B cell (primary cell): ENCODE measurements at places on chromosomes 2 and 18.

DNA sequence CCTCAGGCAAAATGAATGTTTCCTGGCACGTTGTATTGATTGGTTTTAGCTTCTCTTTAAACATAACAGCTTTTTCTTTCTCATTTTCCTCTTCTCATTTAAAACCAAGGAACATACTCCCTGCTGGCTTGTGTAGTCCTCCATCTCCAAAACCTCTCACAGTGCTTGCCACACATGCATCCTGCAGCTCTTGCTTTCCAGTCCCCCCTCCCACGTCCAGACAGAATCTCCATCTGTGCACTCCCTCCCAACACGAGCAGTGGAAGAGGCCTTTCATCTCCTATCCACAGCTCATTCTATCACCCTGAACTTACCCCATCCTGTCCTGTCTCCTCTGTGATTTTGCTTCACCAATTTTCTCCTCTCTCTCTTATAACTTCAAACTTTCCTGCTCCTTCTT, 99.6 kb upstream of the THSD7B start:
- DNase-seq, result no peak

- no peak for DNase-seq
Measured at GRCh38 chr2:68901199-68901514, 30.0 kb upstream of the BMP10 start.

DNA sequence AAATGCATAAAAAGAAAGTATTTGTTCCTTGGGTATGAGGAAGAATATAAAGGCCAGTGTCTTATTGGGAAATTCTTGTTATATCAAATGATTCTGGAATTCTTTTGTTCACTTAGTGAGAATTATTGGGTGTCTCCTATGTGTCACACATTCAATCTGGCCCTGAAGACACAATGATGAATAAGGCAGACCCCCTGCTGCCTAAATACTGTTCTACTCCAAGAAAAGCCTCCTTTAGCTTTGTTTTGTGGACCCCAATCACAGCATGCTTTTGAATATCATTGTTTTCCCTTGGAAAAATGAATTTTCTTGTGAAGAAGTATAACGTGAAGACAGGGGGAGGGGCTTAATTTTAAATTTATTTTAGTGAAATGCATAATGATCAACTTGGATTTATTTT, 682.4 kb downstream of the LRRTM4 start:
- DNase-seq, result no peak

DNA sequence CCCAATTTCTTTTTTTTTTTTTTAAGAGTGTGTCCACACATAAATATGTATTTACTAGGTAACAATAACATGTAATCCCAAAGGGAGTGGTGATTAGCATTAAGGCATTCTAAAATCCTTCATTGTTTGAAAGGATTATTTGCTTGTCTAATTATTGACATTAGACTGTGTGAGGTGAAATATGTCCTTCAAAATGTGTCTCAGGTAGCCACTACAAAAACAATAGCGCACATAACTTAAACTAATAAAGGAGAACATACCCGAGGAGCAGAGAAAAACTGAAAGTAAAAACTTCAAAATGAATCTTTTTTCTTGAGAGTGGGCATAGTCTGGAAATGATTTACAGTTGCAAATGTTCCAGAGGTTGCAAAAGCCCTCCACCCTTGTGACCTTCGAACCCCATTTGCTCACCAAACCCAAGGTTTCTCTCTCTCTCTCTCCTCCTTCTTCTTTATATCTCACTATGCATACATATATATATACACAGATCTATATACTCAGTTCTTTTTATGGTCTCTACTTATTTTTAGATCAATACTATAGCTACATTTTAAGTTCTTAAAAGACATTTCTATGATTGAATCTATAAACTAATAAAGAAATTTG, 24.4 kb upstream of the FRZB start:
- no peak for DNase-seq

DNA sequence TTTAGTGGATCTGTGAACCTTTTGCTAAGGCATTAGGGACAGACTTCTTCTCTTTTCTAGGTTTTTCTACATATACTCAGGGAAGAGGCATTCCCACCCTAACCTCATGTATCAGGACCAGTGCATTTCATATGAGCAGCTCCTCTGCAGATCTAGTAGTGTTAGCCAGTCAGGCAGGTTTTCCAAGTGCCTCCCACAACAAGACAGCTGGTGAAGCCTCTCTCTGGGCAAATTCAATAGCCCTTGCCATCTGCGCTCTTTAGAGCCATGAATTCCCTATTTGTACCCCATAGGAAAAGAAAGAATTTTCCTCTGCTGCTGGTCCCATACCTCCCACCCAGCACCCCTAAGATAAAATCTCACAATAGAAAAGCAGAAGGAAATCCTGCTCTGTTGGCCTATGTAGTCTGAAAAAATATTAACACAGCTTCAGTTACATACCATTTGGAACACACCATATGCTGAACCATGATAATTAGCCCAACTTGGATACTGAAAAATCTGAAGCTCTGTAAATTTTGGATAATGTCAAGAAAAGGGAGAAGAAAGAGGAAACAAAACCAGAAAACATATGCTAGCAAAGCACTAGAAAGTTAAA, 1354.6 kb upstream of the NRXN1 start:
- no peak for DNase-seq

- no peak for DNase-seq
Measured at GRCh38 chr18:58989184-58989759, 124.6 kb downstream of the ZNF532 start.

DNA sequence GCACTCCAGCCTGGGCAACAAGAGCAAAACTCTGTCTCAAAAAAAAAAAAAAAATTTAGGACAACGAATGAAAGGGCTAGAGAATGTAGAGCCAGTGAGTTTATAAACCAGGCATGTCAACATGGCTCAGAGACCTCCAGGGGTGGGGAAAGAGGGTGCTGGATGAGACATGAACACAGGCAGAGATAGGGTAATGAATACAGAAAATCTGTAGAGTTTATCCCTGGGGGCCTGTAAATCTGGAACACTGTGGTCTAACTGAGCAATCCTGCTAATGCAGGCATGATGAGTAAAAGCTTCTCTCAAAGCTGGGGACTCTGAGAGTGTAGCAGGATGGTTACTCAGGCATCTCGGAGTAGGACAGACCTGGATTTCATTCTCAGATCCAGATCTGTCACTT, 59.2 kb upstream of the IGFBP2 start:
- no peak for DNase-seq

DNA sequence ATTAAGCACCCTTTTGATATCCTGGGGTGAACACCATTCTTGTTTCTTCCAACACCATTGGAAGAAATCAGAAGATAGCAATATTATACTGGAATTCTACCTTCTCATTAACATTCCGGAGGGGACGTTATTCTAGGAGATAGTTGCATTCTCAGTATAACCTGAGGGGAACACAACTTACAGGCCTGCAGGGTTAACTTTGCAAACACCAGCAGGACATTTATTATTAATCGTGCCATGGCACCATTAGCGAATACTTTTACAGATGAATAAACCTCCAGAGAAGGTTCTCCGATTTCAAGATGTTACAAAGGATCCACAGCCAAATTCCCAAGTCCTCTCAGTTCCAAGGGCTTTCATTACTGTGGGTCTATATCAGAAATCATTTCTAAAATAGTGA, 109.0 kb downstream of the DHRS9 start:
- no peak for DNase-seq

DNA sequence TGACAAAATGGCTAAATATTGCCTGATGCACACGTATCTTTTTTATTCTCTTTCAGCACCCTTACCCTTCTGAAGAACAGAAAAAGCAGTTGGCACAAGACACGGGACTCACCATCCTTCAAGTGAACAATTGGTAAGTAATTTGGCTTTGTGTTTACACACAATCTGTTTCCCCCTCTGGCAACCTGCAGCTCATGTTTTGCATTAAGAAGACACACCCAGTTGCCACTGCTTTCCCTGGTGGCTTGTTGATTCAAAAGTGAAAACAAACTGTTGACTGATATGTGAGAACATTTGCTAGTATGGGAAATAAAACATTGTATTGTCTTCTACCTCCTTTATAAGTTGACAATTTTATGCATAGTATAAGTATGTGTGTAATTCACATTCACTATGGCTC, 113.0 kb downstream of the MEIS1 start:
- no peak for DNase-seq

DNA sequence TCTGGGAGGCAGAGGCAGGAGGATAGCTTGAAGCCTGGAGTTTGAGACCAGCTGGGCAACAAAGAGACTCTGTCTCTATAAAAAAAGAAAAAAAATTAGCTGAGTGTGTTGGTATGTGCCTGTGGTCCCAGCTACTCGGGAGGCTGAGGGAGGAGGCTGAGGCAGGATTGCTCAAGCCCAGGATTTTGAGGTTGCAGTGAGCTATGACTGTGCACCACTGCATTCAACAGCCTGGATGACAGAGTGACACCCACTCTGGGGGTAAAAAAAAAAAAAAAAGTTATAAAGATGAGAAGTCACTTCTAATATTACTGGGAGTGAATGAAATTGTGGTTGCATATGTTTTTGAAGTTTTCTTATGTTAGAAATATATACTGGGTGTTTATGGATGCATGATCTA, 71.6 kb downstream of the C2orf74 start:
- no peak for DNase-seq

GRCh38 chr2:28663359-28663758, 88.3 kb upstream of the PPP1CB start:
- no peak for DNase-seq

- DNase-seq, result no peak
Measured at GRCh38 chr2:55103046-55103445, 52.8 kb upstream of the RTN4 start.

GRCh38 chr2:5372141-5372540, 320.0 kb upstream of the SOX11 start:
- DNase-seq, result no peak

- no peak for DNase-seq
Measured at GRCh38 chr18:48954886-48955819, 4.4 kb upstream of the SMAD7 start.

DNA sequence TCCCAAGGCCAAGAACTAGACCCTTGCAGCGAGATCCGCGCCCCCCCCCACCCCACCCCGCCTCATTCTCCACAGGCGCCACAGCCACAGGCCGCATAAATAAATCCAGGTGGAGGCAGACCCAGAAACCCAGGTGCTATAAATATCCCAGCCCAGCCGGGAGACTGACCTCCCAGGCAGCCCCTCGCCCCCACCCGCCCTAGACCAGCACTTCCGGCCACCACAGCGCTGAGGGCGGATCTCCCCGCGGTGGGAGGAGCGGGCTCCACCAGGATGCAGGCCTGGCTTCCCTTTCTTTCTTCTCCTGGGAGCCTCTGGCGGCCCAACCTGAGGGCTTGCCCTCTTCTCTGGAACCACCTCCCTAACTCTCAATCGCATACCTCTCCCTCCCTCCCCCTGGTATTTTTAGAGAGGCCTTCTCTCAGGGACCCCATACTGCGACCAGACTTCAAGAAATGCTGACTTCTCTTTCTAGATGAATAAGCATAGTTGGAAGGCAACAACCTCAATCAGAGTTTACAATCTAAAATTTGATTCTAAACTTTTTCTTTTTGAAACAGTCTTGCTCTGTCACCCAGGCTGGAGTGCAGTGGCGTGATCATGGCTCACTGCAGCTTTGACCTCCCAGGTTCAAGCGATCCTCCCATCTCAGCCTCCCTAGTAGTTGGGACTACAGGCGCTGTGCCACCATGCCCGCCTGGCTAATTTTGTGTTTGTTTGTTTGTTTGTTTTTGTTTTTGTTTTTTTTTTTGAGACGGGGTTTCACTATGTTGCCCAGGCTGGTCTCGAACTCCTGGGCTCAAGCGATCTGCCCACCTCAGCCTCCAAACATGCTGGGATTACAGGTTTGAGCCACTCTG, 55.0 kb downstream of the PKDCC start:
- no peak for DNase-seq

GRCh38 chr18:245282-245847, 22.5 kb downstream of the THOC1 start:
- no peak for DNase-seq

DNA sequence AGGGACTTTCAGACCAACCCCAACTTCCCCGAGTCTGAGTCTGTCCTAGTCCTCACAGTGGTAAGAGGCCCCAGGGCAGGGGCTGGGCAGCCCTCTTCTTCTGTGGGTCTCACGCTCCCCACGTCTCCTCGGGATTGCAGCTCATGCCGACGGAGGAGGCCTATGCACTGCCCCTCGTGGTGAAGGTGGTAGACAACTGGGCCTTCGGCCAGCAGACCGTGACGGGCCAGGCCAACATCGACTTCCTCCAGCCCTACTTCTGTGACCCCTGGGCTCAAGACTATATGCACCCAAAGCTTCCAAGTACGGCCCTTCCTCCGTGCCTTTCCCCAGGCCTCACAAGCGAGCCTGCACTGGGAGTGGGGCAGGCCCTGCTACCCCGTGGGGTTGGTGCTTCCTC, 44.3 kb downstream of the LMAN2L start:
- no peak for DNase-seq

DNA sequence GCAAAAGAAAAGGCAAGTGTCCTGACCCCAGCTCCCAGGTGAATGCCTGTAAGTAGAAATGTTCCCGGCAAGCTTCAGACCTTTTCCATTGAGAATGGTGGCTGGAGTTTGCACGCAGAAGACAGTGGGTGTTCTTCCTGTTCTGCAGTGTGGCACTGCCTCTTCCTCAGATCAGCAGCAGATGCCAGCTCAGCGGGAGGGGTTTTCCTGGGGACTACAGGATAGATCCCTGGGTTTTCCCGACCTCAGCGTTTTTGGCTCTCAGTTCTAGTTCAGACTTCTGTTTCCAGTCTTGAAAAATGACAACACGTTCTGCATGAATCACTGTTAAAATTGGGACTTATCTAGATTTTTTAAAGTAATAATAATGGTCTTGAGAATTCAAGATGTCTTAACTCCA, 39.2 kb downstream of the GRHL1 start:
- DNase-seq, result no peak

DNA sequence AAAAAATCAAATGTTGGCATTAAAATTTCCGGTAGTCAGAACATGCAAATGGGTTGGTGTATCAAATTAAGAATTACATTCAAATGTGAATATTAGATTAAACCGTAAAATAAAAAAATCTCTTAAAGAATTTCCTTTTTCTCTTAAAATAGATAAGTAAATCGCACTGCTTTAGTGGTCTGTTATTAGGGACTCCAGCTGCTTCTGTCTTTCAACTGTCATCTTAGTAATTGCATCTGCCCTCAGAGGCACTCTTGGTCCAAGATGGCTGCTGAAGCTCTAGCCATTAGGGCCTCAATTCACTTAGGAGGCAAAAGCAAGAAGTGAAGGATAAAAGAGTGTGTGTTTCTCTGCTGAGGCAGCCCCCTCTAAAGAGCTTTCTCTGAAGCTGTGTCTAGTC, 132.4 kb downstream of the MGAT5 start:
- no peak for DNase-seq

DNA sequence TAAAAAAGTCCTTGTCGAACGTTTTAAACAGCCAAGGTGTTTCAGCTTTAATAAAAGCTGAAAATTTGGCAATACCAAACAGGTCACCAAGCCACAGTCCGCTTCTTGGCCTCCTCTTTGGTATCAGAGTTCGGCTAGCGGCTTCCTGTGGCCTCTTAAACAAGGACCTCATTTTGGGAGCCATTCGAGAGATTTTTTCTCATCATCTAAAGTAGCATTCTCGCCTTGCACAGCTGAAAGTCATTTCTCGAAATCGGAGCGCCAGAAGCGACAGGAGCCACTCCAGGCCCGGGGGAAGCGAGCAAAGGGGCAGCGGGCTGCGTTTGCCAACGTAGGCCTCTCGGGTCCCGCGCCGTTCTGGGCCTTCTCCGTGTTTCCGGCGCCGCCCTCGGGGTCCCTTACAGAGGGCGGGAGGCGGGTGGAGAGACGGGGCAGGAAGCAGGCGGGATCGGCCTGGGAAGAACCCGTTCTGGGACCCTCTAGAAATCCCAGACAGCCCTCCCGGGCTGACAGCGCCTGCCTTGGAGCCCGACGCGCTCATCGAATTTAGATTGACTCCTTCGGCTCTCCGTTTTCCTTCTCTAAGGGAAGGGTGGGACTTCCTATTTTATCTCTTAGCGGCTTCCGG, 522 bp upstream of the ZNF407 start:
- DNase-seq, result no peak

- DNase-seq, result no peak
Measured at GRCh38 chr2:219634171-219634940, 6.9 kb downstream of the SLC4A3 start.
